ENCODE measurements at places on chromosomes 2 and 18.

DNA sequence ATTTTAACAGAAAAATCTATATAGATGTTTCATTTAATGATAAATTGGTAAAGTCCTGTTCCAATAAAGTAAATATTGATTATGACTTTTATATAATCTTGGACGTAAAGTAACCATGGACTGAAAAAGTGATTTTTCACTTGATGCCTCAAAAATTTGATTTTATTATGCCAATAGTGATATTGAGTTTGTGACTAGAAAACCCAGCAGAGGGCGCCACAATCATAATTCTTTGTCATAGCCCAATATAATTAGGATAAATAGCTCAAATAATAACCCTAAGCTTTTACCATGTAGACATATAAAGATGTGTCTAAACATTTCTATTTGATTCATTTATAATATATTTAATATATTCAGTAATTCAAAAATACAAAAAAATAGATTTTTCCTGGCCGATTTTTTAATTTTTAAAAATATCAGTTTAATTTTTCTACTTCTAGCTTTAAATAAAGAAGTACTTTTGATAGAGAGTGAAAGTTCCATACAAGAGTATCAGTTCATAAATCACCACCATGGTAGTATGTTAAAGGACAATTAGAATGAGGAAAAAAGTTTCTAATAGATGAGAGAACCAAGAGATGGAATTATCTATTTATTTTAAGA, 30.7 kb downstream of the CAMKMT start:
- DNase-seq = peak; percentile 75

GRCh38 chr2:52879561-52879960, 888.0 kb upstream of the CHAC2 start:
- no peak for DNase-seq

- no peak for DNase-seq
Measured at GRCh38 chr2:229287823-229288222, 16.7 kb upstream of the PID1 start.

- DNase-seq = no peak
Measured at GRCh38 chr2:27728081-27728858, 43.2 kb upstream of the MRPL33 start.

DNA sequence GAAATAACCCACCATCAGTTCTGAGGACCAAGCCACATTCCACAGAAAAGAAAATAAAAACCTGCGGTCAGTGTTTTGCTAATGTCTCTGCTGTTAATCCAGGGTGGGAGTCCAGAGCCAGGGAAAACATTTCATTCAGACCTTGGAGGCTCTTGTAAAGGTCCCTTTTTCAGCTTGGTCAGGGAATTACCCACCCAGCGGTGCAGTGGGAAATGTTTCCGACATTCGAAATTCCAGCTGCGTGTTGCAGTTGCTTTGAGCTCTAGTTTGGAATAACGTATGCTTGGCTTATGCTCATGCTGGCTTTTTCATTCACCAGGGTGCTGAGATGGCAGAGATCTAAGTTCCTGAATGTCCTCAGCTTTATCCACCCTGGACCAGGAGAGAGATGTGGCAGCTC, 219.1 kb downstream of the TRIB2 start:
- DNase-seq = no peak

GRCh38 chr2:73449404-73449803, 63.8 kb downstream of the ALMS1 start:
- no peak for DNase-seq

DNA sequence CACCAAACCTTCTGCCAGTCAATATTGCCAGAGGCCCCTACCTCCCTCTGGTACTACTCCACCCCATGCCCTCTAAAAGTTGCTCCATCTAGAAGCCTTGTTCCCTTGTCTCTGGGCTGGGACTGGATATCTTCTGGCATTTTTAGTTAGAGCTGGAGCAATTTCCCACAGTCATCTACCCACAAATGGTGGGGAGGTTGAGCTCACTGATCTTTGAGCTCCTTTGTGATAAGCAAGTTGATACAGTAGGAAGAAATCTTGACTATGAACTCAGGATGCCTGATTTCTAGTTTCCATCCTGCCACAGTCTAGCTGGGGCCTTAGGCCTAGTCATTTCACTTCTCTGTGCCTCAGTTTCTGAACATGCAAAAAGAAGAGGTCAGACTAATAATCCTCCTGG, 155.0 kb downstream of the MAIP1 start:
- no peak for DNase-seq

DNA sequence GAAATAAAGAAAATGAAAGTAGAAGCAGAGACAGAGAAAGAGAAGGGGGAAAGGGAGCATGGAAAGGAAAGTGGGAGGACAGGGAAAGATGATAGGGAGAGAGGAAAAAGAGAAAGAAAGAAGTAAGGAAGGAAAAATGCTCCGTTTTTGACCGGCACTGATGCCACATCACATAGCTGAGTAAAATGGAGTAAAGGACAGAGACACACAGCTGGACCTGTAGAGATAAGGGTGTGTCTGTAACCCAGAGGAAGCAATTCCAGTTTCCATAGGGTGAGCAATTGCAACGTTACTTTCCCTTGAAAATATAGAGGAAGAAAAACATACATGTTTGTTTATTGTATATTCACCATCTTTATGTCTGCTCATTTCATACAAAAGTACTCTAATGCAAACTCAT, 1866.9 kb upstream of the PIK3C3 start:
- no peak for DNase-seq

DNA sequence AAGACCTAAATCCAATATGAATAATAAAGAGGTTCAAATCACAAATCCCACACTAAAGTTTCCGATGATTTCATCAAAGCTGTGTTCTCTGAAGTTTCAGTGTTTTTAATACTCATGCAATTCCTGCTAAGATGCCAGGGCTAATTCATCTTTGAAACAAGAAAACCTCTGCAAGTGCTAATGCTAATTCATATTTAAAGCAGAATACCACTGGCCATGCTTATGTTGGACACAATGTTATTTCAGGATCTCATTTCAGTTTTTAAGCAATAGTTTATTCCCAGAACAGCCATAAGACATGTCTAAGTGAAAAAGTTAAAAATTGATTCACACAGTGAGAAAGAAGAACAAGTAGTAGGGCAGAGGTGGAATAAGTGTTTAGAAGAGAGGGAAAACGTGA, 62.8 kb downstream of the GRB14 start:
- no peak for DNase-seq
